Cerebellum (tissue), 4 donors: ENCODE measurements at places on chromosomes 6 and 20. TPM values are rescaled to one million over a fixed set of nuclear protein-coding genes. Genes with fewer than 3 reads are reported as not detected.
A peak's percentile ranks its signal among the peaks of the same experiment; 100 is the strongest.

DNA sequence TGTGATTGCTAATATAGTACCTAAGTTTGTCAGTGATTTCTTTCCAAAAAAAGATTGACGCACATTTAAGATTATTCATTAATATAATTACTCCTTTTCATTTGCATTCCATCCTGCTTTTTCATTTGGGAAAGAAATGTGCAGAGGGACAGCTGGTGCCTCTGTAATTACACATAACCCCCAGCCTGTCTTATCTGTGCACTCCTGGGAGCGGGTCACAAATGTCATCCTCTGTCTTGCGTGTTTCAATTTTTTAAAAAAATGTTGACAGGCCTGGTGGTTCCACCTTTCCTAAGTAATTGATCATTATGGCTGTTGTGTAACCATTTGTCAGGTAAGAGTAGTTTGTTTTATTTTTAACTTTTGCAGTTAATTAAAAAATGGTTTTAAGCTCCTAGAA is 92.7 kb downstream of the SLX4IP start:
- no peak for DNase-seq

DNA sequence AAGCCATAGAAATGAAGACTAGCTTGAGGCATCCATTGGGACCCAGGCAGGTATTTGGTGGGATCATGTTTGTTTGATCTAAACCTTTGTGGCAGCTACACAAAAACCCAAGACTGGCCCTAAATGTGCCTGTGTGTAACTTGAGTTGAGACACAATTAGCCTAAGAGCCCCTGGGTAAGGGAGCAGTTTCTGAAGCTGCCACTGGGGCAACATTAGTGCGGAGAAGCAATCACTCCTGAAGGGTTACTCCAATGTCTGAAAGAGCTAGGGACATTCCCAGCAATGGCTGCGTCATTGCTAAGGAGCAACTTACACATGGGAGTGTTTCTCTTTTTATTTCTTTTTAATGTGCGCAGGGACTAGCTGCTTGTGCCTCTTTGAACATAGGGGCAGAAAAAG is 67.9 kb upstream of the EEF1E1 start:
- DNase-seq, result no peak

DNA sequence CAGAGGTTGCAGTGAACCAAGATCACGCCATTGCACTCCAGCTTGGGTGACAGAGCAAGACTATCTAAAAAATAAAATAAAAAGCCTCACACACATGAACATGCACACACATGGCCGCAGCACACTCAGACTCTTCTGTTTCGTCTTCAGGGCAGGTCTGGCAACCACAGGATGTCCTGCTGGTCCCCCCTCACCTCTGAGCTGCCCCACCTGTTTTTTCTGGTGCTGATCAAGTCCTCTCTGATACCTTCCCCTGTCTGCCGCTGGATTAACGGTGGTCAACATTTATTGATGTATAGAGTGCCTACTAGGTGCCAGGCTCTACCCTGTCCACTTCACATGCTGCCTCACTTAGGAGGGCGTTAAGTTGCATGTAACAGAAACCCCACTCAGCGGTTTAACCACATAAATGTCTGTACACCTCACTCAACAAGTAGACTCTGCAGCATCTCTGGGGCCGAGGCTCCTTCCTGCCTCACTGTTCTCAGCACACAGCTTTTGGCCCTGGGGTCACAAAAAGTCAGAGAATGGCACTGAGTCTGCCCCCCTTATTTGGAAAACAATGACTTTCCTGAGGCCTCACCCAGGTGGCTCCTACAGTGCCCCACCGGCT is 4.5 kb upstream of the AP5S1 start:
- no peak for DNase-seq

Gene ADGB
- total RNA-seq, result 0.36 TPM

DNA sequence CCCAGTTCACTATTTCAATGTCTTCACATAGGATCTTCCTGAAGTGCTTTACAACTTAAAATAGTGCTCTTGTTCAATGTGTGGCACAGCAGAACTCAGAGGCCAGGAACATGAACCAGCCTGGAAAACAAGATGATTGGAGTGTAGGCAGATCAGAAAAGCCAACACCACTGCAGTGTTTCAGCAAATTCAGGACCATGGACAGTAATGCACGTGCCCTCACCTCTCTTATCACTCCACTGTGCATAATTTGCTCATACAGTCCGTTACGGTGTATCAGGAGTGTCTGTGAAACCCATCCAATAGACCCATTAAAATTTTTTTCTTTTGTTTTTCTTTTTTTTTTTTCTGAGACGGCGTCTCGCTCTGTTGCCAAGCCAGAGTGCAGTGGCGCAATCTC is 27.6 kb upstream of the HACE1 start:
- no peak for DNase-seq

DNA sequence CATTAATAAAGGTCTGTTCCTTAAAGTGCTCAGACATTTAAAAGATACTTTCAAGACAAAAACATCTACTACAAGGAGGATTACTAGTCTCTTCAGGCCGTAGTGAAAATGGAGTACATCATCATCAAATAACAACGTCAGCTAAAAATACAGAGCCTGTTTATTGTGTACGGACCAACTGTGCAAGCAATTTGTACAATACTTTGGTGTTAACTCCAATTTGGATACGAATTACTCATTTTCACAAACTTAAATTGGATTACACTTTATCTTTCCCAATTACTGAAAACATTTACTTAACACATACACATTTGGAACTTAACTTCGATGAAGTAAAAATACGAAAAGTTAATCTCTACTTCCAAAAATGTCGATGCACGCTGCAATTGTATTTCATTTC is 802 bp downstream of the CYP39A1 start:
- peak; percentile 25 for DNase-seq

- no peak for DNase-seq
These were observed 269.6 kb downstream of the GRIK2 start for GRCh38 chr6:101663100-101663499.

Gene FAM184A
- total RNA-seq, result 30.4 TPM

GRCh38 chr6:46048646-46049297 is 33.1 kb upstream of the CLIC5 start:
- no peak for DNase-seq

Gene GSTA2
- total RNA-seq, result not detected
